A549 treated with CORT108297 at 1 μM for 4 hours (cell line): ENCODE measurements at places on chromosomes 16 and 17. TPM values are rescaled to one million over a fixed set of nuclear protein-coding genes. Genes with fewer than 3 reads are reported as not detected.

Gene WNK4
- total RNA-seq = 0.58 to 1.4 TPM (median 1.3 TPM) in 5 replicates

Gene TBC1D3
- total RNA-seq = not detected in 5 replicates

Gene ODAD4
- 1.2 to 1.7 TPM (median 1.4 TPM) in 5 replicates for total RNA-seq

Gene PIK3R6
- total RNA-seq = not detected in 5 replicates

Gene MYH8
- not detected in 5 replicates for total RNA-seq

Gene KRTAP2-1
- not detected in 5 replicates for total RNA-seq

Gene CLEC3A
- total RNA-seq = not detected in 5 replicates

Gene ATF7IP2
- total RNA-seq = 10.7 to 12.5 TPM (median 10.8 TPM) in 5 replicates

Gene SLC52A1
- total RNA-seq = 0.44 to 1.2 TPM (median 0.95 TPM) in 5 replicates

Gene GPT2
- total RNA-seq = 11.7 to 14.7 TPM (median 11.9 TPM) in 5 replicates

Gene SLC12A4
- 23.7 to 35.7 TPM (median 32.6 TPM) in 5 replicates for total RNA-seq

Gene FAM20A
- total RNA-seq = 0.04 to 0.18 TPM (median 0.10 TPM) in 3 of 5 replicates, not detected in the others

Gene CA4
- total RNA-seq = 0.07 to 0.25 TPM (median 0.20 TPM) in 3 of 5 replicates, not detected in the others

Gene YPEL3
- 6.0 to 12.1 TPM (median 10.9 TPM) in 5 replicates for total RNA-seq

Gene PIRT
- total RNA-seq = not detected in 5 replicates

Gene KRTAP2-2
- total RNA-seq = not detected in 5 replicates

Gene CCL11
- total RNA-seq = not detected in 5 replicates

Gene IL17C
- not detected in 5 replicates for total RNA-seq

Gene SULT1A4
- 28.3 to 39.9 TPM (median 33.3 TPM) in 5 replicates for total RNA-seq

Gene HEATR9
- total RNA-seq = not detected in 5 replicates

Gene NOG
- 0.76 to 1.2 TPM (median 1.1 TPM) in 5 replicates for total RNA-seq

Gene SCGB1C2
- total RNA-seq = not detected in 5 replicates

Gene VTN
- 16.9 to 24.9 TPM (median 20.6 TPM) in 5 replicates for total RNA-seq

Gene PMP22
- total RNA-seq = 254 to 305 TPM (median 275 TPM) in 5 replicates
